Uterine smooth muscle cell (primary cell): ENCODE measurements at places on chromosomes 6 and 20. TPM values are rescaled to one million over a fixed set of nuclear protein-coding genes. Genes with fewer than 3 reads are reported as not detected.

GSTA2 gene
- total RNA-seq = not detected in 2 replicates

PRL gene
- total RNA-seq = not detected in 2 replicates

CCDC170 gene
- 0.22 and 1.6 TPM in 2 replicates for total RNA-seq

SLC22A16 gene
- total RNA-seq = 0.11 TPM in 1 of 2 replicates, not detected in the other

CYP39A1 gene
- 0.44 and 1.7 TPM in 2 replicates for total RNA-seq

RIPPLY2 gene
- total RNA-seq = under 0.01 and 0.87 TPM in 2 replicates

CD109 gene
- 42.9 and 44.8 TPM in 2 replicates for total RNA-seq

ATRN gene
- total RNA-seq = 46.0 and 56.5 TPM in 2 replicates

GPR6 gene
- total RNA-seq = not detected in 2 replicates

SLC22A7 gene
- not detected in 2 replicates for total RNA-seq

LSM14B gene
- total RNA-seq = 54.5 and 56.3 TPM in 2 replicates

PNLDC1 gene
- total RNA-seq = not detected in 2 replicates

SPTLC3 gene
- total RNA-seq = 3.0 and 4.0 TPM in 2 replicates
